ENCODE measurements at places on chromosomes 11 and 22.

- no peak for DNase-seq
Observed at GRCh38 chr11:60871378-60872061, 4.2 kb downstream of the ZP1 start.

DNA sequence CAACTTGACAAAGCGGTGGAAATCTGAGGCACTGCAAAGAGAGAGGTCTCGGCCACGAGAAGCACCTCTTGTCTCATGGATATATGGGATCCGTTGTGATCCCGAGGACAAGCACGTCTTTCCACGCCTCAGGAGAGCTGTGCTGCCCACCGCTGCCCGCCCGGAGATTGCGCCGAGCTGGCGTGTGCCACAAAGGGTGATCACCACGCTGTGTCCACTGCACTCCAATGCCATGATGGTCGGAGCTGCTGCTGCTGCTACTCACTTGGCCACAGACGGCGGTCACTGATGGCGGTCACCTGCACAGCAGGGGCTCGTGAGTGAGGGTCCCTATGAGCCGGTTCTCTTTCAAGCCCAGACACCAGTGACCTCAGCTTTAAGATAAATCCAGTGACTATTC is 51.1 kb downstream of the SHANK2 start:
- no peak for DNase-seq

GRCh38 chr11:3939651-3940190 is 84.3 kb downstream of the STIM1 start:
- no peak for DNase-seq

DNA sequence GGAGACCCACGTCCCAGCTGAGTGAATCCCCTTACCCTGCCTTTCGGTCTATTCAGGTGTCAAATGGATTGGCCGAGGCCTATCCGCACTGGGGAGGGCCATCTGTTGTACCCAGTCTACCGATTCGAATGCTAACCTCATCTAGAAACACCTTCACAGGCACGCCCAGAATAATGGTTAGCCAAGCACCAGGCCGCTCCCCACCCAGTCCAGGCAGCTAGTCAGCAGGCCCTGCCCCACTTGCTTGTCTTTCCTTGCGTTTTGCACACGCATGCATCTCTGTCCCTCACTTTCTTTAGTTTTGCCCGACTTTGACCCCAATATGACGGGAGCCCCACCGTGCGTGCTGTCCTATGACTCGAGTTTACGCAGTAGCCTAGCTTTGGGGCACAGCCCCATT is 31.7 kb downstream of the PARVB start:
- no peak for DNase-seq

DNA sequence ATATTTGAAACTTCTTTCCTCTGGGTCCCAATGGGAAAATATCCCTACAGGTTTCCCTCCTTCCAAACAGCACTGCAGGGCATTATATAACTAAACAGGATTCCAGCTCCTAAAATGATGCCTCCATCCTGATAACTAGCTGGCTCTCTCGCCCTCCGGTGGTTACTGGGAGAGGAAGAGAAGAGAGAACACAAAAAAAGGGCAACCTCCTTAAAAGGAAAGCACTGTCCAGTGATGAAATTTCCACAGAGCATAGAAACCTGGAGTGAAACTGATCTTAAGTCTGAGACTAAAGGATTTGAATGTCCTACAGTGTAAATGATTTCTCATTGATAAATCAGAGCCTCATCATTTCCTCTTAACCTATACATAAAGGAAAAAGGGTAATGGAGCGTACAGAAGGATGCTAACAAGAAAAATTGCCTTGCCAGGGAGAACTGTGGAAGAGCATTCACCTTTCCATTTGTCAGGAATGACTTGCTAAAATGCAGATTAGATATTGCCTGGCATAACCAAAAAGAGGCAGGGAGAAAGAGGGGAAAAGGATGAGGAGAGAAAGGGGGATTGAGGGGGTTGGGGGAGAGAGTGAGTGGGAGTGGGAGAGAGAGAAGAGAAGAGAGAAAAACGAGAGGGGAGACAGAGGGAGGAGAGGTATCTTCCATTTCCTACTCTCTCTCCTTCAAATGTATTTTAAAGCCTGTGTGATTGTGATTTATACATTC is 121.3 kb downstream of the APOL5 start:
- DNase-seq, result peak; percentile 64

DNA sequence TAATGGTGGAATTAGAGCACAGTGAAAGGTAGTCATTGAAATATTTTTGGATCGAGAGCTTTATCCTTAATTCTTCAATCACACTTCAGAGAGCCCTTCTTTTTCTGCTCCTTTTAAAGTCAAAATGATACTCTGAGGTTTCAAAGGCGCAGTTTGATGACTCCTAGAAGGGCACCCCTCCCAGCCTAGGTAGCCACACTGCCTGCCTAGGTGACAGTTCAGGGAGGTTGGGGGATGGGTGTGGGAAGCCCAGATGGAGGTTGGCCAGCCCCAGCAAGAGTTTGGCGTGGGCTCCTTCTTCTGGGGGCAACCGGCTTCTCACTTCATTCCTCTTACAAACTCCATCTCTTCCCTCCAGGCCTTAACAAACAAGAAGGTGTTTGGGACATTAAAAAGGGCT is 28.6 kb upstream of the PHF21A start:
- no peak for DNase-seq

DNA sequence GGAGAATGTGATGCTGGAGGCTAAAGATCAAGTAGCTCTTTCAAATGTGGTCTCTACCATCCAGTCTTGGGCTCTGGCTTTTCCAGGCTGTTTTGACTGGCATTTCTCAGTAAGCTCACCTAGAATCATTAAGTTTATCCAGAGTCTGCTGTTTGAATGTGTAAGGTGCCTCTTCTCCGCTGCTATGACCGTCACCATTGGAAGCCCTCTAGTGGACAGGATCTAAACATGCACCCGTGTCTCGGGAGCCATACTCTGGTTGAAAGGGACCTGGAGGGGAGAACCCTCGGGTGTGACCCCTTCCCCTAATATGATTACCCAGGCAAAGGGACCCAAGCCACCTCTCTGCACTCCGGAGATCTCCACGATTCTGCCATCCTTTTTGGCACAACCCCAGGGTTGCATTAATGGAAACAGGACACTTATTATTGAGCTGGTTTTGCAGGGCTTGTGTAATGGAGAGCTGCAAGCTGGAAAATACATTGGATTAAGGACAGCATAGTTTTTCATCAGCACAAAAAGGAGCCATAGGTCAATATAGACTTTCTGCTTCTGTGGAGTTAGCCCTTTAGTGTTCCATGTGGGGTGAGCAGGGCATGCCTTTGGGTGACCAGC is 191.0 kb upstream of the LARGE1 start:
- DNase-seq, result peak; percentile 12

GRCh38 chr11:121464352-121464946 is 11.7 kb upstream of the SORL1-AS1 start:
- peak; percentile 85 for DNase-seq

DNA sequence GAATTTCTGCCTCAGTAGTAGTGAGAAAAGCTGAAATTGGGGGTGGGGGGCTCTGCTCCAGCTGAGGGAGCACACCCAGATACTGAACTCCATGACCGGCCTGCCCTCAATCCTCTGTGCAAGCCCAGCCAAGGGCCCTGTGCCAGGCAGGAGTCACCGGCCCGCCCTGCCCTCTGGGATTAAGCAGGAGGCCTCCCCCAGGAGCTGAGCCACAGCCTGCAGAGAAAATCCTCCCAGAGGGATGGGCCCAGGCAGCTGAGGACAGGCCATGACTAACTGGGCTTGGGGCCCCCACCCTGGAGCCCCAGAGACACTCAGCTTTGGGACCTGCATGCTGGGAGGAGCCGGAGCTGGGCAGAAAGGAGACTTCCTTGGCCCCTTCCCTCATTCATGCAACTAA is 48.8 kb downstream of the MN1 start:
- DNase-seq, result peak; percentile 91

GRCh38 chr11:75189911-75190310 is 39.0 kb downstream of the SLCO2B1 start:
- DNase-seq, result no peak

GRCh38 chr11:56624661-56625110 is 10.0 kb upstream of the OR5M1 start:
- peak; percentile 77 for DNase-seq

Measured in bronchial epithelial cell (primary cell).